CD4-positive, alpha-beta T cell treated with Interferon alpha-2 for 1 hour (primary cell): ENCODE measurements at places on chromosomes 4 and X.

GRCh38 chrX:120697053-120697452 is 67.2 kb upstream of the C1GALT1C1 start:
- peak; percentile 53 for DNase-seq

DNA sequence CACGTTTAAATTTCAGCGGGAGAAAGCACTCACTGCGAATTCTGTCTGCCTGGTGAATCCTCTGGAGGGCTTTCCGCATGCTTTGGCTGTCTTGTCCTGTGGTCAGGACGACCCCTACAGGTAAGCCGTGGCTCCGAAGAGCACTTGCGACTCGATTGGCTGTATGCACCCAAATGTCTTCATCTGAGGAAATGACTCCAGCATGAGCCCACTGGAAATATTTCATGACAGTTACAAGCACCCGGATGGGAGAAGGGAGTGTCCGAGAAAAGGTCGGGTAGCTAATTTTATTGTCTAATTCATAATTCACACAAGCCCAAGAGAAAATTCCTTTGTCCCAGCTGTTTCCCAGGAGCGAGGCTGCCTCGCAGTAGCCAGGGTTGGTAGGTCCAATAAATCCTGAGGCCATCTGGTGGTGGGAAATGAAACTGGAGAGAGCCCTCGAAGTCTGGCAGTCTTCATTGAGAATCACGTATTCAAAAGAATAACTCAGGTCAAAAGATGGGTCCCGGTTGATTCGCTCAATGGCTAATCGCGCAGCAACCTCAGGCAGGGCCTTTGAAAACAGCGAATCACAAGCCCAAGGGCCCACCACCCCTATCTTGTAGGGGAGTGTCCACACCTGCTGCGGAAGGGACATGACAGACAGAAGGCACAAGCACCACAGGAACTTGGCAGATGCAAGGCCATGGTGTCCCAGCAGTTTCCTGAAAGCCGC is 6.6 kb downstream of the GUCY2F start:
- DNase-seq: no peak

DNA sequence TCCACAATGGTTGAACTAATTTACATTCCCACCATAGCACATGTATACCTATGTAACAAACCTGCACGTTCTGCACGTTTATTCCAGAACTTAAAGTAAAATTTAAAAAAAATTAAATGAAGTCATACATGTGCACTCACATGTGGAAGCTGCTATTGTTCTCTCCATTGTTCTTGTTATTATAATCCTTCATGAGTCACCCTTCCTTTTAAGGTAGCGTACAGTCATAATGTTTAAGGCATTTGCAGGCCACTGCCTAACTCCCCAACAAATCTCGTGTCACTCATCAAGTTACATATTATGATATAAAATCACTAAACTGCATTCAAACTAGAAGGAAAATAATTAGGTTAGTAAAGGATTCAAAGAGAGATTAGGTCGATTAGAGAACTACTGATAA is 63.6 kb downstream of the SLC7A11 start:
- no peak for DNase-seq

DNA sequence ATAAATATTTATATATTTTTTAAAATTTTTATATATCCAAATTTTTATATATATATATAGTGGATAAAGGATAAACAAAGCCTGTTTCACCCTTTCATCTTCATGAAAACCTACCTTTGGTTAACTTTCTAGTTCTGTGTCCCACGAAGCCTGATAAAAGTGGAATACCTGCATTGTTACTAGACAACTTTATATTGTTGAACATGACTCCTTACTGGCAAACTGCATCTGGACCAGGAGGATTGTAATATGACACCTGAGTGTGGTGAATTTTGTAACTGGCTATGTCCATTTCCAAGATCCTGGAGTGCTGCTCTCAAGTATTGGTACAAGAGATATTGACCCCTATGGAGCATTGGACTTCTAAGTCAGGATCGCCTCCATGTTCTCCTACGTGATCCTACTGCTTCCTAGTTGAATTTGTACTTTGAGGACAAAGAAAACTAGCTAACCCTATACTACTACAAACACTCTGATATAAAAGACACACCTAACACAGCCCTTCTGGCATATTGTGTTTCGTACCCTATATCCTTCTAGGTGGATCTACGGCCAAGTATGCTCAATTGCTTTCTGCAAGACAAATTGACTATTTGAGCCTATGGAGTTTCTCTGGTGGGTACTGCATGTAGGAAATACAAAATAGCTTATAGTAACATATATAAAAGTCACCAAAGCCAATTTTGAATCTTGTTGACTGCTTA is 61.3 kb upstream of the PRRG1 start:
- DNase-seq: no peak

- DNase-seq: no peak
These were observed 68.7 kb upstream of the PCDH19 start for GRCh38 chrX:100478714-100479306.
